Ascending aorta (tissue), 2 donors: ENCODE measurements at places on chromosomes 4 and X.

- no peak for DNase-seq
Observed at GRCh38 chr4:154946113-154946512, 165.0 kb downstream of the RBM46 start.

- DNase-seq = no peak
Observed at GRCh38 chr4:31411565-31411964, 691.4 kb downstream of the PCDH7 start.

DNA sequence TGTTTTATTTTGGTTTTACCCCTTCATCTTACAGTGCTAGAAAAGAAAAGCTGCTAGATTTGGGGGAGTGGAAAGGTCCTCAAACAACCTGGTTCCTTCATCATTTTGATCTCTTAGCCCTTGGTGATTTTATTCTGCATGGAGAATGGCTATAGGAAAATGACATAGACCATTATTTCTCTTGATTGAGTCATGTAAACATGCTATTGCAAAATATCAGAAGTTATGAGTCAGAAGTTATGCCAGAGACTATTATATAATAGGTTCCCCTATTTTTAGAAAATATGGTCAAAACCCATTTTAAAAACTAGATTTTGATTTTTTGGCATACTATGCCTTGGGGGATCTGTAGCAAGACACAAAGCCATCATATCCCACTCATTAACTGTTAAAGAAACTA is 83.7 kb upstream of the FAM9C start:
- DNase-seq = no peak

GRCh38 chr4:163833669-163834068 is 339.2 kb downstream of the TMA16 start:
- DNase-seq = no peak

DNA sequence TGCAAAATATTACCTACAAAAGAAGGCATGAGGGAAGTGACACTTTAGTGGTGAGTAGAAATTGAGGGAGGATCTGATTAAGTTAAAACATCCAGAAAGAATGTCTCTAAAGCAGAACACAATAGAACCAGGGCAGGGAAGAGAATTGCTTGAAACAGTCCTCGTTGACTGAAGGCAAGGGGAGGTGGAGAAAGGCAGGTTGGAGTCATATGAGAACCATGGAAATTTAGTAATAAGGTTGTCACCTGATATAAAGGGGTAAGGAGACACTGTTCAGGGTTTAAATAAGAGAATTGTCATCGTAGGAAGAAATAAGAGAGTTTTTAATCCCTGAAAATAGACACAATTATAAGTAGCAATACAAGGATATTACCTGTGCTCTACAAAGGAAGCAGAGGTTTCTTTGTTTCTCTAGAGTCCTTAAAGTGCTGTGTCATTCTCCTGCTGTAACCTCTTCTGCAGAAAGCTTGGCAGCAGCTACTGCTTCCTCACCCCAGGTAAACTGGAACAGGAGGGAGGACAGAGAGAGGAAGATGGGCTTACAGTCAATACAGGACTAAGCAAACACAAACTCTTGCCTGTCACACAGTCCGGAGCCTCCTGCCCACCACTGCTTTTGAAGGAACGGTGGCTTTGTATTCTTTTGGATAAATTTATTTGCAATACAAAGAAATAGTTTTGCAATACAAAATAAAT is 258.4 kb downstream of the PPARGC1A start:
- no peak for DNase-seq

- no peak for DNase-seq
Observed at GRCh38 chrX:100829730-100830129, 9.5 kb downstream of the CSTF2 start.

DNA sequence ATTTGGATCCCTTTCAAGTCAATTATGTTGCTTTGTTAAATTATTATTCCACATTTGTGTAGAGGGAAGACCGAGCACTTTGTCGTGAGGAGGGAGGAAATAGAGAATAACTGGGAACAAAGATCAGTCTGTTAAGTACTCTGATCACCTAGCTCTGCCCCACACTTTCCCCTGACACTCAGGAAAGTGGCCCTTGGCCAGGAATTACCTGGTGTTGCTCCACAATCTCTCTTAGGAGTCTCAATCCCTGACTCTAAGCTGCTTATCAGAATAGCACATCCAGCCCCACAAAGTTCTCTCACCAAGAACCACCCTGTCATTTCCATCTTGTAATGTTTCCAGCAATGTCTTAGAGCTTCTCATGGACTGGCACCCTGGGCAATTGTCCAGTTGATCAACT is 83.8 kb upstream of the BMPR1B start:
- no peak for DNase-seq

DNA sequence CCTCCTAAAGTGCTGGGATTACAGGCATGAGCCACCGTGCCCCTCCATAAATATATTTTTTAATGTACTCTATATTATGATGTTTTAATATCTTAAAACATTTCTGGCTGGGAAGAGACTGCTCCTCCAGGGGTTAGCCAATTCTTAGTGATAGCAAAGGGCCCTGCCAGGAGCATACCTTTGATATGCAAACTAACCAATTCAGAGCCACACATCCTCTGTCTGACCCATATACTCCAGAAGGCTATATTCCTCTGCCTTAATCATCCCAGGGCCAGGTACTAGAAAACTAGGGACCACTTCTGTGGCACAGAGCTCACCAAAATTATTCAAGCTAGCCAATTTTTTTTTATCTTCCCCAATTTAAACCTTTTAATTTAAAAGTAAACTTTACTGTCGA is 43.6 kb upstream of the BEX4 start:
- no peak for DNase-seq

DNA sequence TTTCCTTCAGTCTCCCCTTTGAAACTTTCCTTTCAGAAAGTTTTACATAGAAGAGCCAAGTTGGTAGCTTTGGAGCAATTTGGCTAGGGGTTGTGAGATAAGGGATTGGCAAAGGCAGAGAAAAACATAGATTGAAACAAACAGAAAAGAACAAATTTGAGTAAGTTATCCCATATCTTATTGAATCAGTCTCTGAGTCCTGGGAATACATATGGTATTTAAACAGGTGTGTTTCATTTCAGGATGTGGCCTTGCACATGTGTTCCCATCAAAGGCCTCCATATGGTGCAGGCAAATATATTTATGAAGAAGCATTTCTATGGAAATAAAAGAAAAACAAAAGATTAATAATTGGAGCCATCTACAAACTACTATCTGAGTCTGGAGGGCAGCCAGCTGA is 227.9 kb upstream of the ZFP42 start:
- DNase-seq = no peak

- no peak for DNase-seq
Observed at GRCh38 chrX:2710041-2710840, 19.1 kb downstream of the CD99 start.

- no peak for DNase-seq
Observed at GRCh38 chr4:176546975-176547374, 227.2 kb downstream of the SPCS3 start.

DNA sequence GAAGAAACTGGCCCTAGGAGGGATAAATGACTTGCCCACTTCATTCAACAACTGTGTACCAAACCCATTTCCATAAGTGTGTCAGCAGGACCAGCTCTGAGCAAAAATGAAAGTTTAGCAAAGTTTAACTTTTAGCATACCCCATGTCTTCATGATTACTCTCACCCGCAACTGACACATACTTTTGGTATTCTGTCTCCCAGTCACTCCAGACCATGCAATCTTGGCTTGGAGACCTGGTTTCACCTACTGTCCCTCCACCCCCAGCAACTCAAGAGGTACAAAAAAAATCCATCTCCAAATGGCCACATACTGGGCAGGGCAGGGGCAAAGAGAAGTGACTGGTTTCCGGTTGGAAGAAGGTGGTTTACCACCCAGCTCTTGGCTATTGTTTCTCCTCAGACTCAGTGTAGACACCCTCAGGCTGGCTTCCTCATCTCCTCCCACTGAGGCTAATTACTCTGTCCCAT is 79.8 kb downstream of the RLIM start:
- DNase-seq = no peak

DNA sequence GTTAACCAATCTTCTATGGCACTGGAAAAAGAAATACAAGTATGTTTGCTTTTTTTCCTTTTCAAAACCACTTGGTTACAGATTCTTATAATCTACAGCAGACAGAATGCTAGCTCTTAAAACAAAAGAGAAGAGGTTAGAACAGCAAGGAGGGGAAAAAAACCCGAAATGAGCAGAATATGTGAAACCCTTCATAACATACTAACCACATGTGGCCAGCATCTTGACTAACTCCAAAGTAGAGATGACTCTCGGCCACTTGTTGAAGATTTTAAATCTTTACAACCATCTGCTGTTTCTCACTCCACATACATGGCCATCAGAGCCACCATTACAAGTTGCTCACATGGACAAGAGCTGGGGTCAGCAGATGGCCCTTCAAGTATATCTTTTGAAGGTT is 100.3 kb downstream of the PAPSS1 start:
- DNase-seq = no peak

DNA sequence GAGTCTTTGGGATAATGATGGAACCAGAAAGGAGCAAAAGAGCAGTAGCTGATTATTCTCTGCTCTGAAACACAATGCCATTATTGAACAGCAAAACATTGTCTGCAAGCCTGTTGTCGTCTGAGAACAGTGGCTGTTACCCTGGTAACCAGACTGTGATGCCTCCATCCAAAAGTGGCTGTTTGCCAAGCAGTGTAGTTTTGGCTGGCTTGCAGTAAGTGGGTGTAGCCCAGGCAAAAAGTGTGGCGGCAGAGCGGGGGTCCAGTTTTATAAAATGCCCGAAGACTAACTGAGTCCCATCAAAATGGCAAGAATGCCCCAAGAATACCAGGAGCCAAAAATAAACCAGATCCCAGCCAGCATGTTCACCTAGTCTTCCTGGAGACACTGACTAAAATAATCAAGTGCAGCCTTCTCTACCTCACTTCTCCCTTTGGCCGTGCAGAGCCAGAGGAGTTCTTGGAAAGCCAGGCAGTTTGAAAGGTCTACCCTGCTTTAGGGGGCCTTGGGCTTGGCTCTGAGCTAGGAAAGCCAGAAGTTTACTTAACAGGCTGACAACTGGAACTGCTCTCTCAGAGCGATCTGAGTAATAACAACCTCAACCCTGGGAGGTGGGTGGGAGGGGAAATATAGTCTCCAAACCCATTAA is 2.6 kb downstream of the PLP1 start:
- DNase-seq = no peak

DNA sequence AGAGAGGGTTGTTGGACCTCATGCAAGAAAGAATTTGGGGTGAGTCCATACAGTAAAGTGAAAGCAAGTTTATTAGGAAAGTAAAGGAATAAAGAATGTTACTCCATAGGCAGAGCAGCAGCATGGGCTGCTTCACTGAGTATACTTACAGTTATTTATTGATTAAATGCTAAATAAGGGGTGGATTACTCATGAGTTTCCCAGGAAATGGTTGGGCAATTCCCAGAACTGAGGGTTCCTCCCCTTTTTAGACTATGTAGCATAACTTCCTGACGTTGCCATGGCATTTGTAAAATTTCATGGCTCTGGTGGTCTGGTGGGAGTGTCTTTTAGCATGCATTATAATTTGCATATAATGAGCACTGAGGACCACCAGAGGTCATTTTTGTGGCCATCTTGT is 16.7 kb downstream of the PPP4R3C start:
- DNase-seq = no peak

DNA sequence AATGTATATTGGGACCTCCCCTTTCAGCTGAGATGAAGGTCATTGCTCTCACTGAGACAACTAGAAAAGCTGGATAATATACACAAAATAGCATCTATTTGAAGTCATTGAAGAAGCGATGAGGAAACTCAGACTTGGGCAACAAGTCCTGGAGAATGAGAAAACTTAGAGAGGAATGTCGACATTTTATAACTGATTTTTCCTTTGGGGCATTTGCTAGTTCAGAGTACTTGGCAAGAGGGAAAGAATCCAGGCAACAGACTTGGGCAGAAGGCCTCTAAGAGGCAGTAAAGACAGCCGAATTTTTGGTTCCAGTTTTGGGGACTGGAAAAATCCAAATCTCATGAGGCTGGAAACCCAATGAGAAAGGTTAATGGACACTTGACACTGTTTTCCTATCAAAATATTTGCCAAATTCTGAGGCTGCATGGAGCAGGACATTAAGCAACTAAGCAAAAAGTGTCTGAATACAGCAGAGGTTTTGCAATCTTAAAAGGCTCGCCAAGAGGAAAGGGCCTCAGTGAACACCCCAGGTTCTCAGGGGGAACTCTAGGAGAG is 21.0 kb upstream of the ANXA5 start:
- no peak for DNase-seq

DNA sequence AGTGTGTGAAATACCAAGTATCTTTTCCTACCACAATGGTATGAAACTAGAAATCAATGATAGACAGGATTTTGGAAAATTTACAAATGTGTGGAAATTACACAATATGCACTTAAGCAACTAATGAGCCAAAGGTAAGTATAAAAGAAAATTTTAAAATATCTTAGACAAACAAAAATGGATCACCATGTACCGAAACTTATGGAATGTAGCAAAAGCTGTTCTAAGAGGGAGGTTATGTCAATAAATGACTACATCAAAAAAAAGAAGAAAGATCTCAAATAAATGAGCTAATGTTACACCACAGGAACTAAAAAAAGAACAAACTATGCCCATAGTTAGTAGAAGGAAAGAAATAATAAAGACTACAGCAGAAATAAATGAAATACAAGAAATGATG is 1084.1 kb downstream of the TECRL start:
- no peak for DNase-seq

DNA sequence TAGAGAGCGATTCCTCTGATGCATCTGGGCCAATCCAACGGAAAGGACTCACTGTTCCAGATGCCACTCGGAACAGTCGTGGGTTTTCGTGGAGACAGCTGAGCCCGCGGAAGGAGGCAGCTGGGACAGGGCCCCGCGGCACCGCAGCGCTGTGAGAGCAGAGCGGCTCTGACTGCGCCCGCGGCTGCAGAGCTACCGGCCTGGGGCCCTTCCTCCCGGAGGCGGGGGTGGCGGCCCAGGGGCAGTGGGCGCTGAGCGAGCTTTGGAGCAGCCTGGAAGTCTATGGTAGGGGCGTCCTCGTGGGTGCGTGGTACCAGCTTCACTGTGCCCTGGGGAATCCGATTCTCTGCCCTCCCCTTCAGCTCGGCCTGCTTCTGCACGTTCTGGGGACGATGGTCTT is 24.9 kb downstream of the CLDN34 start:
- no peak for DNase-seq

DNA sequence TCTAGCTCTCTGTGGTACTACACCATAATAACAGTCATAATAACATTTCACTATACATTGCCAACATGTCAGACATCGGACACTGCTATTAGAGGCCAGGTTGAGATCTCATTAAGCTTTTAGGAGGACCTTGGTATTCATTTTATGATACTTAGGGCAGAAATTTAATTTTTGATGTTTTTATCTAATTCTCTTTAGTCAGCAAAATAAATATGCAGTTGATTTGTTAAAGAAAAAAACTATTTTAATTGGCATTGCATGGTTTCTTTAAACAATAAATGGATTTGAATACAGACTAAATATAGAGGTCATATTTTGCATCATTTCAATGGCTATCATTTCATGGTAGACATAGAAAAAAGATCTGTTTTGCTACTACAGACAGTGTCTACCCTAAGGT is 308.7 kb downstream of the PRDM5 start:
- DNase-seq = no peak
